ENCODE measurements at places on chromosomes 7 and 10.
A peak's percentile ranks its signal among the peaks of the same experiment; 100 is the strongest.

DNA sequence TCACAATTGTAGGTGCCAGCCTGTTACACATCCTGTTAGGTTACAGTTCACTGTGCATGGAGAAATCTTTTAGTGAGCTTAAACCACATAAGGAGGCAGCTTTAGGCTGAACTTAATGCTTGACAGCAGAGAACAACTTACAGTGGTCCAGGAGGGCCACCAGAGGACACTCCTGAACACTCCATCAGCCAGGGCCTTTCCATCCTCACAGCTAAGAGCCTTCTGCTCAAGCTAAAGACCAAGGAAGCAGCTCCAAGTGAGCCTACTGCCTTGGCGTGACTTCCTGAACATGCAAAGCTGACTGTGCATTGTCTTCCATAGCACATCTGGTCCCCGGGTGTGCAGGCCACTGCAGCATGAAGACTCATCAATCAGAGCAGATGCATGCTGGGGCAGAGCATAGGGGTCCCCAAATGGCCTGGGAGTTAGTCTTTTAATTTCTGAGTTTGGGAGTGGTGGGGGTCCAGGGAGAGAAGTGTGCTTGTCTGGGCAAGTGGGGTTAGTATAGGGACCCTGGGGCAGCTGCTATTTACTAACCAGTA, 105.0 kb downstream of the ZNF248 start:
- no peak for DNase-seq
- H3K27me3 ChIP-seq, result peaks cover 3% of the 10 kb centered on the region
- peaks cover 4% of the 10 kb centered on the region for H3K36me3 ChIP-seq

DNA sequence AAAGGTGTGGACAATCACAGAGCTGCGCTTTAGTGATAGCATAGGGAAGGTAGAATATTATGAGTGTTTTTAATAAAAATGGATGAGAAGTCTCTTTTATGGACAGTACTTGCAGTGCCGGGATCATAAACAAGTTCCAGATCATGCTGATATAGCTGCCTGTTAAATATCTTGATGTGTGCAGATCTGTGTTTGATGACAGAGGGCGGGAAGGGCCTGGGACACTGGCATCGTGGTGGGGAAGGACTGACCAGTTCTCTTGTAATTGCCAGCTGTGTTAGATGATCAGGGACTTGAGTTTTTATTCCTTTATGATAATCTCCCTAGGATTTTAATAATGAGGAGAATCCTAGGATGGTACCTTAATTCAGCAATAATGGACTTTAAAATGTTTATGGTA, 14.6 kb downstream of the SND1 start:
- no peak overlapping the region for H3K27ac ChIP-seq
- H3K27me3 ChIP-seq, result no peaks in the 10 kb centered on the region
- peaks cover 44% of the 10 kb centered on the region for H3K36me3 ChIP-seq
- H3K4me3 ChIP-seq, result no peak overlapping the region
- DNase-seq, result no peak
- peaks cover 15% of the 10 kb centered on the region for H3K4me1 ChIP-seq

- H3K27me3 ChIP-seq, result peaks cover 3% of the 10 kb centered on the region
- no peaks in the 10 kb centered on the region for H3K4me1 ChIP-seq
- H3K36me3 ChIP-seq, result no peaks in the 10 kb centered on the region
- no peak overlapping the region for H3K4me3 ChIP-seq
Observed at GRCh38 chr10:90318659-90319058, 539.2 kb downstream of the HTR7 start.

DNA sequence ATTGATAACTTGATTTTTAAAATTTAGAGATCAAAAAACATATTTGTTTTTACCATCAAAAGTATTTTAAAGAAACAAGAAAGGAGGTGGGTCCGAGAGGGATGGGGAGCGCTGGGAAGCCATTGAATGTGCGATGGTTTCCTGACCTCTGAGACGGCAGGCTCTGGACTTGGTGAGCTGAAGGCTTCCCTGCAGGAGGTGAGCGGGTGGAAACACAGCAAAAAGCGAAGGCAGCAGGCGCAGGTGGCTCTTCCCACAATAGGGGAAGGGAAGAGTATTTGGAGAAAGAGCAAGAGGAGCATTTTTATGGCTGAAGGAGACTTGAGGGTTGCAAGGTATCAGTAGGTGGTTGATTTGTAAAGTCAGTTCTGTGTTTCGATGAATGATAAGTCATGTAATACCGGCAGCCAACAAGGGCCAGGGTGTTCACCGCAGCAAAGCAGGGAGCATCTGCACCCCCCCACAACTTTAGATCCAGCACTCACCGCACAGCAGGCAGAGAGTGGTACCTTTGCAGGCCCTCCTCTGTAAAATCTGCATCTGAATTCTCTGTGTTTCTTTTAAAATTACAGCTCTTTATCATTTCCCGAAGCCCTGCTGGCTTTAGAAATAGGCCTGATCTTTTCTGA, 10.5 kb downstream of the C10orf53 start:
- H3K4me1 ChIP-seq, result peaks cover 38% of the 10 kb centered on the region
- no peaks in the 10 kb centered on the region for H3K36me3 ChIP-seq
- no peak overlapping the region for H3K27ac ChIP-seq
- peaks cover 95% of the 10 kb centered on the region for H3K27me3 ChIP-seq
- peak overlapping the region; percentile 26 for H3K4me3 ChIP-seq

- H3K4me1 ChIP-seq, result peaks cover 4% of the 10 kb centered on the region
- H3K27ac ChIP-seq, result no peak overlapping the region
- peaks cover 11% of the 10 kb centered on the region for H3K27me3 ChIP-seq
- DNase-seq, result no peak
- H3K4me3 ChIP-seq, result no peak overlapping the region
Observed at GRCh38 chr10:14454629-14455028, 123.9 kb upstream of the FRMD4A start.

GRCh38 chr10:5040781-5041470, 37.3 kb upstream of the AKR1C2 start:
- no peak overlapping the region for H3K4me3 ChIP-seq
- H3K27me3 ChIP-seq, result no peaks in the 10 kb centered on the region
- H3K4me1 ChIP-seq, result peaks cover 5% of the 10 kb centered on the region
- peak overlapping the region; percentile 36 for H3K27ac ChIP-seq
- H3K36me3 ChIP-seq, result peaks cover 5% of the 10 kb centered on the region

DNA sequence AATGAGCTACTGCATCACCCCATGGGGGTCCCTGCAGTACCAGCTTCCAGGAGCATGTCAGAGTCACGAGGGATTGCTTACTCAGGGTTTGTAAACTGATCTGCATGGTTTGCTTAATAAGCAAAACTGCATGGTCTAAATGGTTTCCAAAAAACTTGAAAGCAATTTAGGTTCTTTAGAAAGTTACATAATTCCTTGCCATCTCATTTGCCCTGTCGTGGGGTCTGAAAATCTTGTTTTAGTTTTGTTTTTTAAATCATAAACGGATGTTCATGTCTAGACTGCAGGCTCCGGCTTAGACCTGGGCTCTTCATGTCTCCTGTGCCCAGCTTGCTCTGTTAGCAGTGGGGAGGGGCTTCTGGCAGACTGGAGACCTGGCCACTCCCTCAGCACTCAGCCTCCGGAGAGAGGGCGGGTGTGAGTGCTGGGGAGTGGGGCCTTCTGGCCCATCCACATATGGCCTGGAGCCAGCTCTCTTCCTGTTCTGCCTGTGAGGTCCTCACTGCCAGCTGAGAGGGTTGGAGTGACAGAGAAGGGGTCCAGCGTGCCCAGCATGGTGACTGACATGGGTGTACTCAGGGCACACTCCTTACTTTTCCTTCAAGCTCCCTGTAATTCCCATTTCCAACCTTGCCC, 17.5 kb downstream of the PRF1 start:
- no peak overlapping the region for H3K27ac ChIP-seq
- no peaks in the 10 kb centered on the region for H3K36me3 ChIP-seq
- peak overlapping the region; percentile 56 for H3K4me3 ChIP-seq
- DNase-seq, result peak; percentile 70
- H3K27me3 ChIP-seq, result peaks cover 3% of the 10 kb centered on the region
- H3K4me1 ChIP-seq, result peaks cover 50% of the 10 kb centered on the region

DNA sequence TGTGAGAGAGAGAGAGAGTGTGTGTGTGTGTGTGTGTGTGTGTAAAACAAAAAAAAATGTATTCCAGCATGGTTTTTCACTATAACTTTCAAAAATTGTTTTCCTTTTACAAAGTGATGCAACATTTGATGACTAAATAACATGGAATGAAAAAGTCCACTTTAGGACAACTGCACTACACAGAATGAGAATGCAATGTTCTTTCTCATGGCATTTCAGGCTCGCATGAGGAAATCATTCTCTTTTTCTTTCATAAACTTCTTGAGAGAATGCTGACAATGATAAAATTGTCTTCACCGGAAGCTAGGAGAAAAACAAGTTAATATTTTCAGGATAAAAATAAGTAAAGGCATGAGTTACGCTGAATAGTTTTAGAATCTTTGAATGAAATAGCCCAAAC, 53.7 kb downstream of the SLC16A12 start:
- no peak for DNase-seq
- H3K36me3 ChIP-seq, result no peaks in the 10 kb centered on the region
- no peak overlapping the region for H3K4me3 ChIP-seq
- no peaks in the 10 kb centered on the region for H3K27me3 ChIP-seq
- no peak overlapping the region for H3K27ac ChIP-seq
- H3K4me1 ChIP-seq, result peaks cover 12% of the 10 kb centered on the region

- no peak overlapping the region for H3K4me3 ChIP-seq
- no peak overlapping the region for H3K27ac ChIP-seq
- no peaks in the 10 kb centered on the region for H3K4me1 ChIP-seq
- H3K36me3 ChIP-seq, result no peaks in the 10 kb centered on the region
Observed at GRCh38 chr10:67098461-67098860, 172.6 kb downstream of the LRRTM3 start.

GRCh38 chr7:70544016-70544415, 587.9 kb upstream of the GALNT17 start:
- H3K36me3 ChIP-seq, result peaks cover 28% of the 10 kb centered on the region
- H3K27me3 ChIP-seq, result peaks cover 7% of the 10 kb centered on the region
- no peak overlapping the region for H3K27ac ChIP-seq
- no peak overlapping the region for H3K4me3 ChIP-seq

DNA sequence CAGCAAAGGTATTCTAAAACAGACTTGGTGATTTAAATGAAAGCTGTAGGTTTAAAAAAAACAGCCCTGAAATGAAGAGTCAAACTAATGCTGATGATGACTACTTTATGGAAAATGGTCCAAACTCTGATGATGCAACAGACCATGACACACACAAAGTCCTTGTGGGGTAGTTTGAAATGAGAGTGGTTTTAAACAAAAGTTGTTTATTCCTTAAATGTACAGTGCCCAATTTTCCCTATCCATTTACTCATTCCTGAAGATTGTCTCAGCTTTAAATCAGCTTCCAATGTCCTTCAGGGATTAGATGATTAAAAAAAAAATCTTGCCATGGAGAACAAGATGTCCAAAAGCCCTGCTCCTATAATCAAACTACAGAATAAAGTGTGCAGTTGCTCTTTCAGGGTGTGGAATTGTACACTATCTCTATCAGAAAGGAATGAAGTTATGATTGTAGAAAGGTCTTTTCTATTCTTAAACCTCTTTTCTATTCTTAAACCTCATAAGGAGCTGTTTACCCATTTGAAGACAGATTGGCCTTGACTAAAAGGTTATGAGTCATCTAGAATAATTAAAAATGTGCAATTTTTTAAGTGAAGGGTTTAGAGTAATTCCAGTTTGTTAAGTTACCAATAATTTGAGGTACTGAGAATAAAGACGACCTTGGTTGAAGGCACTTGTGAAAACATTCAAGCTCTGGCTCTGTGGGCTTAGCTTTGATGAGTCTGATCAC, 70.2 kb upstream of the ITGA8 start:
- no peak for DNase-seq
- no peak overlapping the region for H3K27ac ChIP-seq
- H3K27me3 ChIP-seq, result no peaks in the 10 kb centered on the region
- H3K36me3 ChIP-seq, result peaks cover 22% of the 10 kb centered on the region

Data from nephron progenitor cell (in vitro differentiated cells).